Amniotic stem cell (primary cell): ENCODE measurements at places on chromosomes 2 and 18.

- no peak for DNase-seq
These were observed 28.3 kb upstream of the FZD7 start for GRCh38 chr2:202005272-202005887.

DNA sequence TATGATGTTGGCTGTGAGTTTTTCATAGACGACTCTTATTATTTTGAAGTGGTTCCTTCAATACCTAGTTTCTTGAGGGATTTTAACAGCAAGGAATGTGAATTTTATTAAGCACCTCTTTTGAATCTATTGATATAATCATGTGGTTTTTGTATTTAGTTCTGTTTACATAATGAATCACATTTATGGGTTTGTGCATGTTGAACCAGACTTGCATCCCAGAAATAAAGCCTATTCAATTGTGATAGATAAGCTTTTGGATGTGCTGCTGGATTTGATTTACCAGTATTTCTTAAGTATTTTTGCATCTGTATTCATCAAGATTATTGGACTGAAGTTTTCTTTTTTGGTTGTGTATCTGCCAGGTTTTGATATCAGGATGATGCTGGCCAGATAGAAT lies 131.6 kb upstream of the SCN7A start:
- no peak for DNase-seq

DNA sequence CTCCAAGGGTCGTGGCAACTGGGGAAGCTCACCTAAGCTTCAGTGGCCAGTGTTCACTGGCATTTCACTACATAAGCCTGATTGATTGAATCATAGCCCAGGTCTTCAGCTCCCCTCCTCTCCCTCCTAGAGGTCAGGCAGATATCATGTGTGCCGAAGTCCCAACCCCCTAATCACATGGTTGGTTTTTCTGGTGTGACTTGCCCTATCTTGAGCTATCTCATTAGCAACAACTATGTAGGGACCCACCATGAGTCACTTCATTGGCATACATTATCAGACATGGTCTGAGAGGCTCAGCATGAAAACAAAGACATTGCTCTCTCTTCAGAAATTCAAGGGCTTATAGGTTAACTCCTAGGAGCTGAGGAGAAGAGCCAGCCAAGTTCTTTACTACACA lies 76.8 kb downstream of the LYPD1 start:
- DNase-seq = no peak

- DNase-seq = peak; percentile 64
These were observed 29.7 kb downstream of the XDH start for GRCh38 chr2:31384771-31385276.

DNA sequence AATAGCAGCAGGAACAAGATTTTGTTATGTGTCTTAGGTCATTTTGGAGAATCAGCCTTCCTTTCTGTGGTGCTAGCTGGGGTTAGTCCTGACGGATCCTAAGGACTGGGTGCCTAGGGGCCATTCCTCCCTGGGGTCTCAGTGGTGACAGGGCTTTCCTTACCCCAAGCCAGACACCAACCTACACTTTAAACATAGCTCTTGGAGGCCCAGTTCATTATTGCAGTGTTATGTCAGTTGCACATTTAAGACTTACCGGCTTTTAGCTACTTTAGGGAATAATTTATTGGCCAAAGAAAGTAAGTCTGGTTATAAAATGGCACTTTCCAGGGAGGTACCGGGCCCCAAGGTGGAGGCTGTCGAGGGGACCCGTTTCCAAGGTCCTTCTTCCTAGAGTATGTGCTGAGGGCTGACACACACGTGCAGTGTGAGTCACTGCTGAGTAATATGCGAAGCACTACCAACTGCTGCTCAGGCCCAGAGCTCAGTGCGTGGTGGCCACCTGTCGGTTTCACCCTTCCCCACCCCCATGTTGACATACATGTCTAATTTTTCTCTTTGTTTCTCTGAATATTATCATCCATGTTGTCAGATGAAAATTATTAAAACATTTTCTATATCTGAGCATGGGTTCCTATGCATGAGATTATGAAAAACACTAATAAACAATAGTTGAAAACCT lies 37.0 kb upstream of the GRHL1 start:
- peak; percentile 0 for DNase-seq

DNA sequence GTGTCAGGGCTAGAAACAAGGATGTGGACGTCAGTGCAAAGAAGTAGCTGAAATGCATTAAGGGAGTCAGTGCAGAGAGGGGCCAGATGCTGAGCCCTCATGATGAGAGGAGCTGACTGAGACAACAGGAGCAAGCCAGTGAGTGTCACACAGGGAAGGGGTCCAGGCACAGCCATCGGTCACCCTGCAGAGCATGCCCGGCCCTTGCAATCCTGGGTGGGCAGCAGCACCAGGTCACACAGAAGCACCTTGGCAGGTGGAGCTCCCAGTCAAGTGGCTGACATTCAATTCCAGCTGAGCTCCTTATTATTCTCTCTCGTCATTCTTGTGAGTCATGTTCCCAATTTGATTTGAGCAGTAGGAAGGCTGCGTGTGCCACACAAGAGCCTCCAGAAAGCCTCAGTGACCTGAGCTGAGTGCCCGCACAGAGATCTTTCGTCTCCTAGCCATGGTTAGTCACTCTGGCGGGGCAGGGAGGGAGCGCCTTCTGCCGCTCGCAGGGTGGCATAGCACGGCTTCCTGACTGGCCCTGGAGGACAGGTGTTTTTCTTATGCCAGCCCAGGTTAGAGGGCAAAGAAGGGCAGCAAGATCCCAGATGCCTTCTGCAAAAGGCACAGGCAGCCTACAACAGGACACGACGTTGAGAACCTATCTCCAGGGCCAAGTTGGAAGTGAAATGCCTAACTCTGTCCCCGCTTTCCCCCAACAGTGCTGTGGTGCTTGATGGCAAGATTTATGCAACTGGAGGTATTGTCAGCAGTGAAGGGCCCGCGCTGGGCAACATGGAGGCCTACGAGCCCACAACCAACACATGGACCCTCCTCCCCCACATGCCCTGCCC lies 220.9 kb downstream of the ATAD2B start:
- no peak for DNase-seq

- DNase-seq = no peak
These were observed 130.6 kb downstream of the LNPK start for GRCh38 chr2:175871331-175872004.

GRCh38 chr2:23235736-23236135 lies 149.2 kb upstream of the KLHL29 start:
- no peak for DNase-seq

GRCh38 chr18:9731380-9731779 lies 23.3 kb downstream of the RAB31 start:
- DNase-seq = peak; percentile 58

GRCh38 chr18:67553437-67553836 lies 36.9 kb upstream of the DSEL start:
- no peak for DNase-seq

DNA sequence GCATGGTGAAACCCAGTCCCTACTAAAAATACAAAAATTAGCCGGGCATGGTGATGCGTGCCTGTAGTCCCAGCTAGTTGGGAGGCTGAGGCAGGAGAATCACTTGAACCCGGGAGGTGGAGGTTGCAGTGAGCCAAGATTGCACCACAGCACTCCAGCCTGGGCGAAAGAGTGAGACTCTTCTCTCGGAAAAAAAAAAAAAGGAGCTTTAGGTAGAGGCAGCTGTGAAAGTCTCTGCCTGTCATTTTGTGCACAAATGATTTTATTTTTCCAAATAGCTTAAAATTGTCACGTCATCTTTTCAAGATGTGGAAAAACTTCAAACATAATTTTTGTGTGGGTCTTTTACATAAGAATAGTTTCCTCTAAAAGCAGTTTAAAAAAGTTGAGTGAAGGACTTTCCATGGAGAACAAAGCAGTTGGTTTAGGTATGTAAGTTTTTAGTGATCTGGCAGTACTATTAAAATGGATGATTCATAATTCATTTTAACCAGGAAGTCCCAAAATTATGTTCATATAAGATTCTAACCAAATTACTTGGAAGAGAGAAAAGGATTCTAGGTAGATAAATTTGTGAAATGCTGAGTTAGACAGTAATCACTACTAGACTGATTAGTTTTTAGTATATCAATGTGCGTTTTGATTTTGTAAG lies 11.5 kb downstream of the CCNYL1 start:
- DNase-seq = no peak

GRCh38 chr2:227374158-227374557 lies 4.9 kb downstream of the TM4SF20 start:
- DNase-seq = no peak

DNA sequence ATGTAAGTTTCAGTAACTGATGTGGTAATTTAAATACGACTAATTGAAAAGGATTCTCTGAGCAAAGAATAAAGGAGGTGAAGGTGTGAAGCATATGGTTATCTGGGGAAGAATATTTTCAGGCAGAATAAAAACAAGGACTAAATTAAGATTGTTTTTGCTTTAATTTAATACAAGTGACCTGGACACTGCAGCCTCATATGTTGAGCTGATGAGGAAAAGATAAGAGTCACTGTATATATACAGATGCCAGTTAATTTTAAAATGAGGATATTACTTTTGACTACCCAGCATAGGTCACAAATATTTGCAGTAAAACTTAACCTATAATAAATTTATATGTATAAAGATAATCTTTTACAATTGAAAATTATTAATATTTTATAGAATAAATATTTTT lies 47.8 kb upstream of the LRP1B start:
- no peak for DNase-seq

DNA sequence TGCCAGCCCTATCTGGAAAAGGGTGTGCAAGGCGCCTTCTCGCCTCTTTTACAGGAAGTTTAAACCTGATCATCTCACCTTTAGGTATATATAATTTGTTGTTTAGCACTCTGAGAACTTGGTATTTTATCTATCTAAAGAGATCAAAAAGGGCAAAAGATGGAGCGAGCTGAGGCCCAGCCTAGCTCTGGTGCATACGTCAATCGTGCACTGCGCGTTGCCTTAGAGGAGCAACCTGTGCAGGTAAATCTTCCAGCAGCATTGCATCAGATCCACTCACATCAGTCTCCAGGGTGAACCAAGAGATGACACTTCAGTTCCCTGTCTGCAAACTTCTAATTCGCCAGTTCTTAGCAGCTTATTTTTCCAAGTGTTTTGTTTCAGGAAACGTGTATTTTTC lies 15.4 kb downstream of the BCL11A start:
- no peak for DNase-seq

GRCh38 chr2:16124881-16125613 lies 184.7 kb downstream of the MYCN start:
- no peak for DNase-seq

DNA sequence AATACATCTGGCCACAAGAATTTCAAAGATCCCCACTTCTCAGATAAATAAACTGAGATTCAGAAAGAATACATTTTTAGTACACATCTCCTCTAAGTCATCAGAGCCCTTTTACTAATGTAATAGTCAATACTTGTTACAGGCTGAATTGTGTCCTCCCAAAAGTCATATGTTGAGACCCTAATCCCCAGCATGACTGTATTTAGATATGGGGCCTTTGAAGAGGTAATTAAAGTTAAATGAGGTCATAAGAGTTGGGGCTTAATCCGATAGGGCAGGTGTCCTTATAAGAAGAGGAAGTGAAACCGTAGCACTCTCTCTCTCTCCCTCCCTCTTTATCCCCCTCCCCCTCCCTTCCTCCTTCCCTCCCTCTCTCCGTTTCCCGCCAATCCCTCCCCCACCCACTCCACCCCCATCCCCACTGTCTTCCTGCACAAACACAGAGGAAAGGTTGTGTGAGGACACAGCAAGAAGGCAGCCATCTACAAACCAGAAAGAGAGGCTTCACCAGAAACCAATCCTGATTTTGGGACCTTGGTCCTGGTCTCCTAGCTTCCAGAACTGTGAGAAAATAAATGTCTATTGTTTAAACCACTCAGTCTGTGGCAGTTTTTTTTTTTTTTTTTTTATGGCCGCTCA lies 66.6 kb upstream of the ZNF397 start:
- DNase-seq = no peak

DNA sequence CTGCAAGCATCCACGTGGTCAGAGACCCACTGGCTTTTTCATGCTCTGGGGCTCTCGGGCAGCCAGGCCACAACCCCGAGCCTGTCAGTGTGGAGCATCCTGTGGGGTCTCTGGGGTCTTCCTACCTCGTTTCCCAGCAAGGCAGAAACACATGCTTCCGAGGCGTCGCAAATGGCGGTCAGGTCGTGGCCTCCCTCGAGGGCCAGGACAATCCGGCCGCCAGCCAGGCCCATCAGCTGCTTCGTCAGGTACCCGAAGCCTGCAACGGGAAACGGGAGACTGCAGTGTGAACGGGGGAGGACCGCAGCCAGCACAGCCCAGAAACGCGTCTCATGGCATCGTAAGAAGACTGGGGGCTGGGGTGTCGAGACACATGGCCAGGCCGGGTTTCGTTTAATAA lies 218.7 kb downstream of the TWIST2 start:
- DNase-seq = no peak

GRCh38 chr2:28610583-28611201 lies 114.8 kb downstream of the PLB1 start:
- DNase-seq = peak; percentile 48

- DNase-seq = no peak
These were observed 183.0 kb upstream of the ZC3H15 start for GRCh38 chr2:186303091-186303490.

DNA sequence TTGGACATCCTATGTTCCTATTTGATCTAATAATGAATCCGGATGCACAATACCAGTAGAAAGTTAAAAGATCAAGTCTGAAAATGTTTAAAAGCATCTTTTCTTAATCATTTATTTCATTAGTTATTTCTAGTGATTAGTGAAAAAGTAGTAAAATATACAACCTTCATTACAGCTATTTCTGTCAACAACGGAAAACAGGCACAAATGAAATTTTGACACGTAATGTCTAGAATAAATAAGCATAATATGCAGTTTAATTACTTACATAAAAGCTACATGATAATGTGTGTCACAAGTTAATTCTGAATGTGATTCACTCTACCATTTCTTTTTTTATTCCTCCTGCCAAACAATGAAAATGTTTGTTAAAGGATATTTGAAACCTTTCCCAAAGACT lies 216.1 kb downstream of the MYCN start:
- DNase-seq = no peak

- no peak for DNase-seq
These were observed 35.2 kb downstream of the LPIN1 start for GRCh38 chr2:11781602-11782001.

- DNase-seq = no peak
These were observed 937.1 kb downstream of the TSN start for GRCh38 chr2:122692400-122693083.

DNA sequence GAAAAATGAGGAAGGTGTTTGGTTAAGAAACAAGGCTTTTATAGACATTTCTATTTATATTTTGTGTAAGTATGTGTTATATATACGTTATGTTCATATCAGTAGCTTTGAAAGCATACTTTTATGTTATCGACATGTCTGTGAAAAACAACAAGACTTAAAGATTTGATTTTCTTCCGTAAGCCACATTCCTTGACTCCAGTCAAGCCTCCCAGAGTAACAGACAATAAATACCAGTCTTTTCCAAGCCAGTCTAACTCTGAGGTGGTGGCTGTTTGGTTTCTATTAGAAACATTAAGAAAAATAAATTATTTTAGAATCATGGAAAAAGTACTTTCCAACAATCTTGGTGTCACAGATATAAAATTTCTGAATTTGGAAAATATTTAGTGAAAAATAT lies 16.3 kb upstream of the ITGAV start:
- no peak for DNase-seq

GRCh38 chr2:58502931-58503330 lies 261.8 kb upstream of the FANCL start:
- DNase-seq = no peak
